ENCODE measurements at places on chromosomes 2 and 18.

GRCh38 chr2:127525691-127526131 is 578 bp downstream of the IWS1 start:
- no peak for DNase-seq

DNA sequence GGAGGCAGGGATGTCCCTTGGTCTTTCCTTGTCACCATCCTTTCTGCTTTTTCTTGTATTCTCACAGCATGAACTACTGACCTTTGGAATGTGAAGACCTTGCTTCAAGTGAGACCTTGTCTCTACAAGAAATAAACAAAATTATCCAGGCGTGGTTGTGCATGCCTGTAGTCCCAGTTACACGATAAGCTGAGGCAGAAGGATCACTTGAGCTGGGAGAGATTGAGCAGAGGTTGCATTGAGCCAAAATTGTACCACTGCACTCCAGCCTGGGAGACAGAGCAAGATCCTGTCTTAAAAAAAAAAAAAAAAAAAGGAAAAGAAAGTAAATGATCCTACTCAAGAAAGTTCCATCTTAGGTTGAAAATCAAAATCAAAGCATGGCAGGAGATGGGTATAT is 173.7 kb downstream of the IRS1 start:
- DNase-seq = no peak

- no peak for DNase-seq
Observed at GRCh38 chr2:71576541-71576940, 123.2 kb downstream of the DYSF start.

GRCh38 chr2:149562324-149562723 is 25.3 kb downstream of the MMADHC start:
- DNase-seq = peak; percentile 73

GRCh38 chr18:49094979-49095632 is 144.3 kb upstream of the SMAD7 start:
- DNase-seq = no peak

DNA sequence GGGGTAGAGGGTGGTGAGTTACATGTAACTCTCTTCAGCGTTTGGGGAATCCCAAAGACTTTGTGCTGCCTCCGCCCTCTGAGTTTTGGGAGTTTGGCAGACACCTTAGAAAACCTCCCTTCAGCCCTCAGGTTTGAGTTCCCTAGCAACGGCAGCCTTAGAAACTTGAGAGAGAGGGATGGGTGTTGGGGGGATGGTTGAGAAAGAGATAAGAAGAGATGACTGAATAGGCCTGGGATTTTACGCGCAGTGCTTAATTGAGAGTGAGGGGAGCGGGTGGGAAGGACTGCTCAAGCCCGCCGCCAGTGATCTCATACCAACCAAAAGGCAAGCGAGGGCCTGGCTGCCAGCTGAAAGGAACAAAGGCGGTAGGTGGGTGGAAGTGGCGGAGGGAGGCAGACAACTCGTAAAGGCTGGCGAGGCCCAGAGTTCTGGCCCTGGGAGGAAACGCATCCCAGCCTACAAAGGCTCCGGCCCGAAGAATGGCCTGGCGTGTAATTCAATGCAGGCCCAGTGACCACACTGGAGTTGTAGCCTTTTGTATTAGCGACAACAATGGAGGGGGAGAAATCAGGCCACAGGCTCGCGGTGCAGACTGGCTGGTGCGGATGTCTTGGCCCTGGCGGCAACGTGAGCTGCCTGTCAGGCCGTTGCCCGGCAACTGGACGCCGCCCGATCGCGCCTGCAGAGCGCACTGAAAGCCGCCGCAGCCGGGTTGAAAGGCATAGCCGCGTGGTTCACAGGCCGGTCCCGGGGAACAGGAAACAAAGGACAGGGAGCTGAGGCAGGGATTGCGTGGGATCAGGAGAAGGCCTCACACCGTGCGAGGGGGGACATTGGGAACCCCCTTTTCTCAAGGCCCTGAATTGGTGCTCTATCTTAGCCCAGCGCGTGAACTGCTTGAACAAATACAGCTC is 39.9 kb upstream of the DARS1 start:
- DNase-seq = no peak

DNA sequence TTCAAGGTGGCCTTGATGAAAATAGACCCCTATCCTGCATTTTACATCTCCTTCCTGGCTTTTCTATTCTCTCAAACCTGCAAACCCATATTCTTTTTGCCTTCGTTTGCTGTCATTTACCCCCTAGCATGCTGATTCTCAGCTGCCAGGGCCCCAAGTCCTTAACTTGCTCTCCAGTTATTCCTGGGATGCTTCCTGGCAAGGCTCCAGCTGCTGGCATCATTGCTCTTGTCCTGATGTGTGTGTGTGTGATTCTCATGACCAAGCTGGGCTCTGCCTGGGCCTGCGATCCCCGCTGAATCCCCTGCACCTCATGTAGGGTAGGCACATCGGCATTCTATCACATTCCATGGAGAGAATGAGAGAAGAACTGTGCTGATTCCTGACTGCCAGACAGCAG is 11.9 kb downstream of the NPAS2 start:
- no peak for DNase-seq

DNA sequence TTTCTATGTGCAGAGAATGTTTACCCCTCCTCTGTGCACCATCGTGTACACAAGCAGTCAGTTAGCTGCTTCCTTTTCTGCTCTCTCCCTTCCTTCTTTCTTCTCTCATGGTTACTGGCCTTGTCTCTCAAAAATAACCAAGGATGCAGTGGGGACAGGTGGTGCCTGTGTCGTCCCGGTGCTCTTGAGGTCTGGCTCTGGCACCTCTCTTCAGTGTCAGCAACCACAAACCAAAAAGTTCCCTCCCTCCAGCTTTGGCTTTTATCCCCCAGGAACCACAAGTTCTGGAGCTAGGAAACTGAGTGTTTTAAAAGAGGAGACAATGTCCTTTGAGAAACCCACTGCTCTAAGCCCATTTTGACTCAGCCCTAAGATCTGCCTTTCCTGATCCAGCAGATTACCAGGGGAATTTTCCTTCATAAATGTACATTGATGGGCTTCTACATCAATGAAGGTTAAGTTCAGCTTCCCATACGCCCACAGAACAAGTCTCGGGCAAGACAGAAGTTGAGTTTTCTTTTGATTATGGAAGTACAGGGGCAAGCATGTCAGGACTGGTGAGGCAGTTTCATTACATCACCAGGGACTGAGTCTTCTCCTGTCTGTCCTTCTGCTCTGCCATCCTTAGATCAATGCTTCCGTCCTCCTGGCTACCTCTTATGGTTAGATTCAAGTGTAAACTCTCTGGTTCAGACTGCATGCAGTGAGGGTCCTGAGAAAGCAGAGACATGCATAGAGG is 232.2 kb downstream of the SETBP1 start:
- no peak for DNase-seq

GRCh38 chr2:124325667-124326440 is 300.8 kb downstream of the CNTNAP5 start:
- peak; percentile 63 for DNase-seq

GRCh38 chr18:45156946-45157345 is 458.3 kb upstream of the SLC14A2 start:
- no peak for DNase-seq

GRCh38 chr2:125516496-125517109 is 1139.4 kb upstream of the GYPC start:
- DNase-seq = no peak

DNA sequence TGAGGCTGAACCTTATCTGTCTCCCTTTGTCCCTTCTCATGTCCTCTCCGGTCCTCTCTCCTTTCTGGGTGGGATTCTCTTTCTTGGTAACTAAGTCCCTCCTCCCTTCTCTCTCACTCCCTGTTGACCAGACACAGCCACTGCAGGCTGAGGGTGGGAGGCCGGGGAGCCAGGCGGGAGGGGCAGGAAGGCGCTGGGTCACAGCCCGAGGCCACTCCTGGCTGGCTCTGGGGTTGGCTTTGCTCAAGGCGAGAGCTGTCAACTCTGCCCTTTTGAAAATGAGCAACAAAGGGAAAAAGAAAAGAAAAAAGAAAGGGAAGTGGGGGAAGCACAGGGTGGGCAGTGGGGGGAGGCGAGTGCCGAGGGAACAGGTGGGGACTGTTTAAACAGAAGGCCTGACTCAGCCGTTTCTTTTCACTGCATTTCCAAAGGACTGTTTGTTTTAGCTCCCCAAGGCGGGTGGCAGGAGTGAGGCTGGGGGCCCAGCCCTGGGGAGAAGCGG is 70.5 kb upstream of the IGFBP5 start:
- no peak for DNase-seq

DNA sequence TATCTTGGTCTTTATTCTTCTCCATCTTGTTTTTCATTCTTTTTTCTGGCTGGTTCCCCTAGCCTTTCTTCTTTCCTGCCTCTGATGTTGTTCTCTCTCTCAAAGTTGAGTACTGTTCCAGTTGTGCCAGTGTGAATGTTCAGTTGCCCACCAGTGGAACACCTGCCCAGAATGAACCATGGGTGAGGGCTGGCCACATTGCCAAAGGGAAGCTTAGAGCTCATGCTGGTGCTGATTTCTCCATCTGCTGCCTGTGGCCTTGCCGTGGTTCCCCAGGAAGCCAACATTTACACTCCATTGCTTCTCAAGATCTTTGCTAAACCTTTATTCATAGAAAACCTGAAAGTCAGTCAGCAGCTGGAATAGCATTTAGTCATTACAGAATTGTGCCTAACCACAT is 99.1 kb upstream of the MC2R start:
- DNase-seq = no peak

- no peak for DNase-seq
Observed at GRCh38 chr2:183089192-183089851, 10.8 kb downstream of the DUSP19 start.

DNA sequence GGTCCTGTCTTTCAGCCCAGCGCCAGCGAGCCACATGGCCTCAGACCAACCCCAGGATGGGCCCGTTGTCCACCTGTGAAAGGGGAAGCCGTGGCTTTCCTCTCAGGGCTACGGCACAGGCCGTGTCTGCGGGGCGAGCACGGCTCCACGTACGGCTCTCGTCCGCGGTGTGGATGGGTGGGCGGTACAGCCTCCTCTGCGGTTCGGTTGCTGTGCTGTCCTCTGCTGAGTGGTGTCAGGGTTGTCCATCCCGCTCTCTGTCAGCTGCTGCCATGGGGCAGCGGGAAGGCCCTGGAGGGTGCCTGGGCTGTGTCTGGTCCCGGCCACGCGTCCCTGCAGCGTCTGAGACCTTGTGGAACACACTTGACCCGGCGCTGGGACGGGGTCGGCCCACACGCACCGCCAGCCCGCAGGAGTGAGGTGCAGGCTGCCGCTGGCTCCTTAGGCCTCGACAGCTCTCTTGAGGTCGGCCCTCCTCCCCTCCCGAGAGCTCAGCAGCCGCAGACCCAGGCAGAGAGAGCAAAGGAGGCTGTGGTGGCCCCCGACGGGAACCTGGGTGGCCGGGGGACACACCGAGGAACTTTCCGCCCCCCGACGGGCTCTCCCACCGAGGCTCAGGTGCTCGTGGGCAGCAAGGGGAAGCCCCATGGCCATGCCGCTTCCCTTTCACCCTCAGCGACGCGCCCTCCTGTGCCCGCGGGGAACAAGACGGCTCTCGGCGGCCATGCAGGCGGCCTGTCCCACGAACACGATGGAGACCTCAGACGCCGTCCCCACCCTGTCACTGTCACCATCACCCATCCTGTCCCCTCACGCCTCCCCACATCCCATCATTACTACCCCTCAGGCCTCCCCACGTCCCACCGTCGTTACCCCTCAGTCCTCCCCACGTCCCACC is 128.7 kb downstream of the NFATC1 start:
- no peak for DNase-seq

DNA sequence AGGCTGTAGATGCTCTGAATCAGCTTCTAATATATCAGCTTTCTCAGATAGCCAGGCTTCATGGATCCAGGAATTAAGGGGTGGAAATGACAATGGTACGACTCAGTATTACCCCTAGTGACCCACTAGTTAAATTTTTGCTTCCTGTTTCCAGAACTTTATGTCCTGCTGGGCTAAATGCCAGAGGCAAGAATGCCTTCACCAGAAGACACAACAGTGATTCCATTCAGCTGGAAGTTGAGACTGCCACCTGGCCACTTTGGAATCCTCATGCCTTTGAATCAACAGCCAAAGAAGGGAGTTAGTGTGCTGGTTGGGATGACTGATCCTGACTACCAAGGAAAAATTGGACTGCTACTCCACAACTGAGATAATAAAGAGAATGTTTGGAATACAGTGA is 239.1 kb downstream of the ASXL3 start:
- DNase-seq = no peak

DNA sequence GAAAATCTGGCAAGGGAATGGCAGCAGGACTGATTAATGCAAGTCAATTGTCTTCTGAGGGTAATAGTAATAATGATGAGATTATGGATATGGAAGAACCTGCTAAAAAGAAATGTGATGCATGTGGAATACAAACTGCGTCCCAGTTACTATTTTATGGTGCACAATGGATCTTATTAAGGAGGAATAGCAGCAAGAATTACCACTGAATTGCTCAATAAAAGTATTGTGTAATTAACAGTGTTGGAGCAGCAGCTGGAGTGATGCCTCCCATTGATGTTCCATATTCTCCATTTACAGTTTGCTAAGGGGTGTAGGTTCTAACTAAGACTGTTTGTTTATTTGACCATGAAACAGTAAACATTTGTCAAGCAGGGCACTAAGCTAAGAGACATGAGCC is 167.9 kb downstream of the HRH4 start:
- no peak for DNase-seq

Data from retinal pigment epithelial cell (primary cell).